ENCODE measurements at places on chromosomes 6 and 20.

DNA sequence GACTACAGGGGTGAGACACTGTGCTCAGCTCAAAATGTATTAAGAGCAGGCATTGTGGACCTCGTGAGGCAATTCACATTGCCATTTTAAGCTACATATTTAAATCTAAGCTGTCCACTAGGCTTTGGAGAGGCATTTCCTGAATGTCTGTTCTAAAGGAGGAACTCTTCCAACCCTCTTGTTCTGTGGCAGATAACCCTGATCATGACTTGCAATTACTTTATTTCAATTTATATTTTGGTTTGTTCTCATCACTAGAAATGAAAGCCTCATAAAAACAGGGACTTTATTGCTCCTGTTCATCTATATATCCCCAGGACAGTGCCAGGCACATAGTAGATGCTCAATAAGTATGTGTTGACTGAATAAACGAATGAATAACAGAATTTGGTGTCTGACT, 84.0 kb upstream of the SALL4 start:
- no peak for DNase-seq

GRCh38 chr20:33733654-33734576, 2.1 kb downstream of the ZNF341 start:
- no peak for DNase-seq

- DNase-seq, result no peak
Observed at GRCh38 chr6:136525586-136526195, 24.5 kb downstream of the MAP7 start.

- DNase-seq, result no peak
Observed at GRCh38 chr20:33688938-33689424, 2.8 kb upstream of the E2F1 start.

DNA sequence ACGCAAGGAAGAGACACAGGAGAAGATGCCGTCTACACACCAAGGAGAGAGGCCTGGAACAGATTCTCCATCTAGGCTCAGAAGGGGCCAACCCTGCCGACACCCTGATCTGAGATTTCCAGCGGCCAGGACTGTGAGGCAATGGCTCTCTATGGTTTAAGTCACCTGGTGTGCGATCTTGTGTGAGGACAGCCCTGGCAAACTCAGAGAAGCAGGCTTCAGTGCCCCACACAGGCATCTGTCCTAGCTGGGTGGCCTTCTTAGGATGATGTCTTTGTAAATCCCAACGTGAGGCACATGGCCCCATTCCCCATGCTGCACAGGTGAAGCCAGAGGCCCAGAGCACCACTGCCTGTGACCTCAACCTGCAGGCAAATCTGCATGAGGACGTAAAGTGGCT, 87.6 kb upstream of the FRMD1 start:
- no peak for DNase-seq

- no peak for DNase-seq
Observed at GRCh38 chr6:134346932-134347545, 29.1 kb upstream of the SGK1 start.

GRCh38 chr20:49203011-49203410, 14.9 kb upstream of the STAU1 start:
- DNase-seq, result no peak

GRCh38 chr6:157343732-157344131, 20.4 kb upstream of the TMEM242 start:
- DNase-seq, result no peak

GRCh38 chr6:44049163-44049988, 77.9 kb downstream of the MRPL14 start:
- DNase-seq, result no peak

DNA sequence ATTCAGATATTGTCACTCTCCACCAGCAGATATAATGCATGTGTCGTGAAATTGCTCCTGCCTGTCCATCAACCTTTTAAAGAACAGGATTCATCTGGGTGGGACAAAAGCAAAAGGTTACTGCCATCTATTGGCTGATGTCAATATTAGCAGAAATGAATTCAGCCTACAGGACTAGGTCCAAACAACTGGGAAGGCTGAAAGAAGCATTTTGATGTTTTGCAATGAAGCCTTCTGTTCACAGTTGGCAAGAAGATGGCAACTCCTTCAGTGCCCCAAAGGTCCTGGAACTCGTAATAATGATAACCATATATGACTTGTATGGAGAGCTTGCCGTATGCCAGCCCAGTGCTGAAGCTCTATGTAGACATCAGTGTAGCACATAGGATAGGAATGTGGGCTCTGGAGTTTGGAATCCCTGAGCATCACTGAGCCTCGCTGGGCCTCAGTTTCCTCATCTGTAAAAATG, 7.5 kb downstream of the BCAS1 start:
- peak; percentile 35 for DNase-seq

DNA sequence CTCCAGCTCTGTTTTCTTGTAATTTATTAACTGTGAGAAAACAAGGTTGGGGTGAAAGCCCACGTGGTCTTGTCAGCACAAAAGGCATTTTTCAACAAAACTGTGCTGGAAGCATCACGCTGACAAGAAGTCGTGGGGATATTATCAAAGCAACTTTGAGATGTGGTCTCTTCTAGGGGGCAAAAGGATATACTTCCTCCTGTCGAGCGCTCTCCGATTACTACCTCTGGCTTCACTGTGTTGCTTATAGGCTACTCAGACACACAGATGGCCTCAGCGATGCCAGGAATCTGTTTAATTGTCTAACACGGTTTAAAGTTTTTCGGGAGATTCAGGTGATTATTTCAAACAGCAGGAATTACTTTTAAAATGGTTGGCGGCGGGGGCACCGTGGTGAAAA, 275.9 kb upstream of the SOX4 start:
- DNase-seq, result no peak

DNA sequence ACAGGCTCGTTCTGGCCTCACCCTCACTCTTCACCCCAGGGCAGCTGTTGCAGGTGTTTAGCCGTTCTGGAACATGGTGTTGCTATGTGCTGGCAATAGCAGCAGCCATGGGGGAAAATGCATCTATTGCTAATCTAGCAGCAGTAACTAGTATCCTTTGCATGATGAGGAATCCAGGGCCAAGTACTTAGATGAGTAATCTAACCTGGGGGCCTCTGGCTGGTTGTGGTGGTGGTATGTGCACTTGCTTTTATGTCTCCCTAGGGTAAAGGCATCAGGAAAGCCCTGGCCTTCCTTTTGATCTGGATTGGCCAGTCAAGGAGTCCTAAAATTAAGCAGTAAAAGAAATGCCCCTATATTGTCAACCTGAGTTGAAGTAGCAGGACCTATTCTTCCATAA, 594.5 kb upstream of the MAP3K7 start:
- DNase-seq, result no peak

DNA sequence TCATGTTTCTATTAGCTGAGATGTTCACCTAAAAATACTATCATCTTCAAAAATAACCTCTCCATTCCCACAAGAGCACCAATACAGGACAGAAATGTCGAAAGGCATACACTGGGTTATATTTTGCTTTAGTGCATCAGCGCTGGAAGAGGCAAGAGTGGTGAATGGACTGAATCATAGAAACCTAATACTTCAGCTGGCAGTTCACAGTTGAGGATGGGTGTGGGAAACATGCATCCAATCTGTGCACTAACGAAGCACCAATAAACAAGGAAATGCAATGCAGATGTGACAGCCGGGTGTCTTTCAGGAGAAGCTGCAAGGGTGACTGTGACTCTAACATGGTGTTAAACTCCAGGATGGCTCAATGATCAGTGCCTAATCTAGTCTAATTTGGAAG, 365.8 kb downstream of the ESR1 start:
- no peak for DNase-seq

DNA sequence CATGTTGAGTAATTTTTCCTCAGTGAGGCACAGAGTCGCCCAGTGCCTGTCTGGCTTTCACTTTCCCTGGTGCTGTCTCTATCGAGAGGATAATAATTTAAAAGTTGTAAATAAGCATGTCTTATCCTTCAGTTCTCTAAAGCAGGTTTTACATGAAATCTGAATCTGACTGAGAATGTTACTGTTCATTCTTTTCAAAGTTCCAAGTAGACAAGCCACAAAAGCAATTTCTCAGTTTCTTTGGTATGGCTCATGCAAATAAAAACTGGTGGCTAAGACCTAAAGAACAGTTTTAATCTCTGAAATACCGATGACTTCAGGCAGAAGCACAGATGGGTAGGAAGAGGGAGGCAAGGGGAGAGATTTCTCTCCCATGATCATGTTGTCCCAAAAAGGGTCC, 87.6 kb upstream of the GCM1 start:
- DNase-seq, result no peak

- DNase-seq, result no peak
Observed at GRCh38 chr6:91437315-91437729, 850.5 kb upstream of the MAP3K7 start.

GRCh38 chr6:143581835-143582480, 70.4 kb upstream of the FUCA2 start:
- no peak for DNase-seq

DNA sequence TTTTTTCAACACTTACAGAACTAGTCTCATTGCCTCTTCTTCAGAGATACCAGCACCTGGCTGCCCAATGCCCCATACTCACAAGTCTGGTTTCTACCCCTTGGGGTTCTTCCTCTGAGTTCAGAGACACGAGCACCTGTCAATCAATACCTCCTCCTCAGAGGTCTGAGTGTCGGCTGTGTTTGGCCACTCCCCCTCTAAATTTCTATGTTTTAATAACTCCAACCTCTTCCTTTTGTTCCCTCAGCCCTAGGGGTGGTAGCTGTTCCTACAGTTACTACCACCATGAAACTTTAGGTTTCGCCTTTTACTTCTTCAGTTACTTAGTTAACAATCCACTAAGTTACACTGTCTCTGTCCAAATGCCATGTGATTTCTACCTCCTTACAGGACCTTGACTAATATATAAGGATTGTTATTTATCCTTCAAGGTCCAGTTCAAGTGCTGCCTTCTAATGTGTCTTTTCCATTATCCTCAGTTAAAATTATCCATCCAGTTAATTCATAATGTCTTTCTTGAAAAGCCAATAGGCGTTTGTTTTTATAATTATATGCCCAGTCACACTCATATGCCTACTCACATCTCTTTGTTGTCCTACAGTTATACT, 14.6 kb upstream of the PHF20 start:
- no peak for DNase-seq

GRCh38 chr6:153947808-153948447, 91.1 kb upstream of the OPRM1 start:
- DNase-seq, result peak; percentile 5

GRCh38 chr6:86017236-86017635, 374.6 kb upstream of the SYNCRIP start:
- DNase-seq, result no peak

- DNase-seq, result no peak
Observed at GRCh38 chr20:17227669-17228623, 1.1 kb downstream of the PCSK2 start.

DNA sequence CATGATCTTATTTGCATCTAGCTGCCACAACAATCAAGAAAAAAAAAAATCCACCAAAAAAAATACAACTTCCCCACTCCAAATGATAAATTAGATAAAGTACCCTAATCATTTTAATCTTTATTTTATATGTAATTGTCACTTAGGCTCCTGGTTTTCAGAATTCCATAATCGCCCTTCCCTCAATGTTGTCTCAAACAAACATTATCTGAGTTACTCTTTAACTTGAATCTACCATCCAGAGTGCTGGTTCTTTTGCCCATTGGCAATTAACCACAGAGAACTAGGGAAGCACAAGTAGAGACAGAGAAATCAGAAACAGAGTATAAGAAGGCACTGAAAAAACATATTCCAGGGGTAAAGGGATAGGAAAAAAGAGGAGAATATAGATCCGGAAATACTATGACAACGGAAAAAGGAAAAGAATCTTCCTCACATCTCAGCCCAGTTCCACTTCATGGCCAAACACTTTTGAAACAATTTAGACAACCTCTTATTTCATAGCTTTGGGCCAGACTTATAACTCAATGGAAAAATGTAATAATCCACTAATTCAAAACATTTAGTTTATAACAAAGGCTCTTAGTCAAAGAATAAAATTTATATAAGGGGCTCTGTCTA, 861 bp upstream of the NHSL1 start:
- DNase-seq, result no peak

- no peak for DNase-seq
Observed at GRCh38 chr6:39221115-39221514, 8.2 kb downstream of the KCNK5 start.

DNA sequence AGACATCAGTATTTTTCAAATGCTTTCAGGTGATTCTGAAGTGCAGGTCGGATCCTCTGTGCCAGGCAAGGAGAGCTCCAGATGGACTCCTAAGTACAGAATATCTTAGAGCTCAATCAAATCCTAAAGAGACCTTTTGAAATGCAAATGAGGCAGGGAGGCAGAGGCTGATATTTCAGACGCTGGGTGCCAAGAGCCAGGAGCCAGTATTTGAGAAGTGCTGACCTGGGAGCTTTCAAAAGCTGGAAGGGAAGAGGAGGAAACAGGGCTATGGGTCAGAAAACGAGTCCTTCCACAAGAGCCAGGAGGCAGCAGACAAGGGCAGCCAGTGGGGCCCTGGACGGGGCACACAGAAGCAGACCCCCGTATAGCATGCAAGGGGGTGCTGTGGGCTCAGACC, 46.1 kb upstream of the DSN1 start:
- no peak for DNase-seq

DNA sequence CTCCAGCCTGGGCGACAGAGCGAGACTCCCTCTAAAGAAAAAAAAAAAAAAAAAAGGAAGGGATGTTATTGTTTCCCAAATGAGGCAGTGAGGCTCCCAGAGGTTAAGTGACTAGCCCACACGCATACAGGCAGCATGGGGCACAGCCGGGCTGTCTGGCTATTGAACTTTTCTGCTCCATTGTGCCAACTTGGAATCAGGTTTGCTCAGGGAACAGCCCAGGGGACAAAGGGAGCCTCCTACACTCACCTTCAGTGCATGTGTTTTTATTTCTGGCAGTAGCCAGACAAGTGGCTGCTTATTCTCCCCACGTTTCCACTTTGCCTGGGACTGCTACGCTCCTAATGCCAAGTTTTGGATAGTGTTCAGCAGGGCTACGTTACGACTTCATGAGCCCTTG, 10.7 kb downstream of the ETV7 start:
- DNase-seq, result no peak

DNA sequence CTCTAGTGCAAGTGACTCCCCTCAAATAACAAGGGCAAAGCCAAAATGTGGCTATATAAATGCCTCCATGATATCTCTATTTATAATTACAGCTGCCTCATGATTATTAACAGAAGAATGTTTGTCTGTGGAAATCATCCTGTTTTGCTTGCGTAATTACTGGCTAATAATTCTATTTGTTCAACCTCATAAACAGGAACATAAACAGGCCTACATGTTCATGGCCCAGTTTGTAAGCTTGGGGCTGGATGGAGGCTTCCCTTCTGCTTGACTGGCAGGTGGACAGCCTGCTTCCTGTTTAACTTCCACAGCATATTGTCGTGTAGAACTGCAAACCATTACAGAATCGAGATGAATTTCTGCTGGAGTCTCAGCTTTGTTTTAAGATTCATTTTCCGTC, 766.0 kb upstream of the MAP3K7 start:
- DNase-seq, result no peak

GRCh38 chr20:25320035-25320800, 70.4 kb downstream of the ABHD12 start:
- DNase-seq, result no peak
